ENCODE measurements at places on chromosomes 2 and 18. TPM values are rescaled to one million over a fixed set of nuclear protein-coding genes. Genes with fewer than 3 reads are reported as not detected.

DNA sequence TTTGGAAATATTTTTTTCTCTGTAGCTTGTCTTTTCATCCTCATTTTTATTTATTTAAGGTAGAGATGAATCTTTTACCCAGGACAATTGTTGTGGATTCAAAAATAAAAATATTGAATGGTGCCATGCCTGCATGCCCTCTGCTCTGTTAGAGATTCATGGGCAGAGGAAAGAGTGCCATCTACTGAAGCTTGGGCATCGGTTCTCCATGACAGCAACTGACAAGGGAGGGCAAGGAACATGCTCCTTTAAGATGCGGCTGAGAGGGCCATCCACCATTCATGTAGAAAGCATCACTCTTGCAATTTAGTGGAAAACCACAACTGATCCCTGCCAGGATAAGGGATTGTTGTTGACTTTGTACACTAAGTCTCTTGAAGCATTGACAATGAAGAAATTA, 79.9 kb downstream of the PARD3B start:
- no peak overlapping the region for H3K4me3 ChIP-seq
- H3K27ac ChIP-seq = no peak overlapping the region
- H3K27me3 ChIP-seq = no peaks in the 10 kb centered on the region
- H3K4me1 ChIP-seq = no peaks in the 10 kb centered on the region
- no peaks in the 10 kb centered on the region for H3K36me3 ChIP-seq

DNA sequence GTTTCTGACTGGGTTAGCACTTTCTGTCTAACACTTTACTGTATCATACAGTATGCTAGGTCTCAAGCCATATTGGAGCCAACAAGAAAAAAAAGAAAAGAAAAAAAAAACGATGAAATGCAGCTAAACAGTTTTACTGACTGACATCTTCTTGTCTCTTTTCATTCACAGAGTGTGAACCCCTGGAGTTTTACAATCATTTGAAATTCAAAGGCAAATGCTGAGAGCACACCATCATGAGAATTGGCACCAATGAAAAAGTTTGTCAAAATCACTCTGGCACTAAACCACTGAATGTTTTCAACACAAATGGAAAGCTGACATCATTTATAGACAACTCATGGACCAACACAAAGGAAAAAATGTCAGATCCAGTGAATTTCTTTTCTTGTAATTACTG, 513.3 kb downstream of the LRRTM4 start:
- peak overlapping the region; percentile 33 for H3K27ac ChIP-seq
- no peak for DNase-seq
- H3K4me3 ChIP-seq = no peak overlapping the region
- no peaks in the 10 kb centered on the region for H3K27me3 ChIP-seq
- H3K4me1 ChIP-seq = no peaks in the 10 kb centered on the region

- no peaks in the 10 kb centered on the region for H3K27me3 ChIP-seq
- DNase-seq = no peak
- no peaks in the 10 kb centered on the region for H3K36me3 ChIP-seq
- H3K4me1 ChIP-seq = peaks cover 8% of the 10 kb centered on the region
Observed at GRCh38 chr2:160657196-160657595, 163.6 kb upstream of the RBMS1 start.

- no peaks in the 10 kb centered on the region for H3K36me3 ChIP-seq
- H3K27me3 ChIP-seq = no peaks in the 10 kb centered on the region
- peak; percentile 76 for DNase-seq
- H3K4me3 ChIP-seq = peak overlapping the region; percentile 16
- no peak overlapping the region for H3K27ac ChIP-seq
- peaks cover 13% of the 10 kb centered on the region for H3K4me1 ChIP-seq
Observed at GRCh38 chr18:24930971-24931370, 421.0 kb downstream of the ZNF521 start.

DNA sequence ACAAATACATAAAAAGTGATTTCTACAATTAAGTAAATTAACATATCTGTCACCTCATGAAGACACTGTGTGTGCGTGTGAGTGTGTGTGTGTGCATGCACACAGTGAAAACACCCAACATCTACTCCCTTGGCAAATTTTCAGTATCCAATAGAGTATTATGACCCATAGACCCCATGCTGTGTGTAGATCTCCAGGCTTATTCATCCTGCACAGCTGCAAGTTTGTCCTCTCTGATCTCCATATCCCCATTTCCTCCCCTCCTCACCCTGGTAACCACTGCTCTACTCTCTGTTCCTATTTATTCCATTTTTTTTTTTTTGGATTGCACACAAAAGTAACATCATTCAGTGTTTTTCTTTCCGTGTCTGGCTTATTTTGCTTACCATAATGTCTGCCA, 391.0 kb downstream of the SOX11 start:
- no peaks in the 10 kb centered on the region for H3K36me3 ChIP-seq
- H3K4me1 ChIP-seq = no peaks in the 10 kb centered on the region
- DNase-seq = no peak
- H3K27ac ChIP-seq = no peak overlapping the region

DNA sequence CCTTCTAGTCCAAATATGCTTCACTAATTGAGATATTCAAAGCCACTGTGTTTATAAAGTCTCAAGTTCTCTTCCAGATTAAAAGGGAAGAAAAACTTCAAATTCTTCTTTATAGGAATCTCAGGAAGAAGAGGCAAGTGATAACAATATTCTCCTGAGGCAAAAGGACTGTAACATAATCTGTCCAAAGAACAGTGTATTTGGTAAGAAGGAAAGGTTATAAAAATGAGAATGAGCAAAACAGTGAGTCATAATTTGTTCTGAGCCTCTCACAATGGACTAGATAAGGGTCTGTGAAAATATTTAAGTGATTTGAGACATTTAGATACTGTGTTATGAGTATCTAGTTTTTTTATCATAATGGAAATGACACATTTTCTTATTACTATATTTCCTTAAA, 44.3 kb downstream of the SNRPD1 start:
- no peak for DNase-seq
- peaks cover 22% of the 10 kb centered on the region for H3K36me3 ChIP-seq
- no peak overlapping the region for H3K4me3 ChIP-seq
- H3K4me1 ChIP-seq = no peaks in the 10 kb centered on the region

DNA sequence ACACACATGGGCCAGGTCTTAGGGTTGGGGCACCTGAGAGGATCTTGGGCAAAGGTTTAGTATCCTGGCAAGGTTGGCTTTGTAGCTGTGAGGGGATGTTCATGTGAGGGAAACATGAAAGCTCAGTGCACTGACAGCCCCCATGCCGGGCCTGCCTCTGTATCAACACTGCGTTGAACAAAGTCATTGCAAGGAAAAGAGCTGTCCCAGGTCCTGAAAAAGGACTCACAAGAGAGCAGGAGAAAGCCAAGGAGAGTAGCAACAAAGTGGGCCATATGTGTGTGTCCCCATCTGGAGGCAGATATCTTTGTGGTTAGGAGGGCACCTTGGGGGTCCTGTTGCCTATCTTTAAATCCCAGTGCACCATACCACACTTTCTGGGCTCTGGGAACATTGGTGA, 237.8 kb upstream of the THSD7B start:
- H3K4me1 ChIP-seq = no peaks in the 10 kb centered on the region
- H3K27ac ChIP-seq = no peak overlapping the region
- DNase-seq = peak; percentile 83
- H3K27me3 ChIP-seq = peaks cover 84% of the 10 kb centered on the region

DNA sequence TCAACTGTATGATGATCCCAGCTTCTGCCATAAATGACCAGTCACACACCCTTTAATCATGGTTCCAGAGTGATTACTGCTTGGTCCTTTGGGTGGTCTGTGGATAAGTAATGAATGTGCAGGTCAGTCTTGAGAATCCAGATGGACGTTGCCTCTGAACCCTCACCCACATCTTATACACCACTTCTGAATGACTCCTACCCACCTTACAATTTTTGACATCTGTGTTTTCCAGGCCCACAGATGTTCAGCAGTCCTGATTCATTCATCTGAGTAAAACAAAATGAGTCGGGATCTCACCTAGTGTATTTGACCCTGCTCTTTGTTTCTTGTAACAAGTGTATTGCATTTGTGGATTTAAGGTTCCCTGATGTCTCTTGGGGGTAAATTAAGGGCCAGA, 194.1 kb upstream of the CCDC68 start:
- H3K36me3 ChIP-seq = no peaks in the 10 kb centered on the region
- no peak for DNase-seq
- H3K27me3 ChIP-seq = no peaks in the 10 kb centered on the region
- H3K27ac ChIP-seq = no peak overlapping the region
- H3K4me3 ChIP-seq = no peak overlapping the region

GRCh38 chr18:28123401-28124030, 53.4 kb downstream of the CDH2 start:
- H3K36me3 ChIP-seq = peaks cover 94% of the 10 kb centered on the region
- no peak for DNase-seq
- peaks cover 36% of the 10 kb centered on the region for H3K4me1 ChIP-seq
- no peaks in the 10 kb centered on the region for H3K27me3 ChIP-seq

DNA sequence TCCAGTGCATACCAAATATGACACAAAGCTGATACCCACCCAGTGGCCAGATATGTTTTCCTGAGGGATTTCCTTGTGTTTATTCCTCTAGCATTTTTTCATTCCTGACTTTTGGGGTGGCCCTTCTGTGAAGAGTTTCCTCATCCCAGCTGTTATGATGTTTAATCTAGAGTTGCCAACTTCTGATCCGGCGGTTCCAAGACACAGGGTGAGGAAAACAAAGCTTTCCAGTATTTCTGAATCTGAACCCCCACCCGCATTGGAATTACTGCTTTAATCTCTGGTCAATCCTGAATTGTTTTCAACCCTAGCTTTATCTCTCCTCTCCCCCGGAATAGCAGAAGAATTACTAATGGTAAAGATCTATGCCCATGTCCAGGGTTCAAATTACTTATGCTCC, 39.2 kb upstream of the PNPT1 start:
- no peak overlapping the region for H3K27ac ChIP-seq
- no peaks in the 10 kb centered on the region for H3K4me1 ChIP-seq
- H3K4me3 ChIP-seq = no peak overlapping the region
- DNase-seq = no peak
- no peaks in the 10 kb centered on the region for H3K36me3 ChIP-seq

DNA sequence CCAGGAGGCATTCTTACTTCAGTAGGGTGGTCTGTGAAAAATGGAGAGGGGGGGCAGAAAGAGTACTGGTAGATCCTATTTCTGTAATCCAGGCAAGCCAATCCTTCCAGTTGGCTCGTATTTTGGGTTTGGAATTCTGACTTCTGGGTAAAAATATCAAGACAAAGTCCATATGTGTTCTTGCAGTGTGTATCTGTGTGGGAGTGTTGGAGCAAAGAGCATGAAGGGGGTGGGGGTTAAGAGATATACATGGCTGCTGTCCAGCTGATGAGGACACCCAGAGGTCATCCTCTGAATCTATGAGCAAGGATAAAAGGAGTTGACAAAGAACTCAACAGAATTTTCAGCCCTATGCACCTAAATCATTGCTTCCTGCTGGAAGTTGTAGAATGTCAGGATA, 375.8 kb upstream of the PIK3C3 start:
- no peak overlapping the region for H3K27ac ChIP-seq
- H3K36me3 ChIP-seq = no peaks in the 10 kb centered on the region
- H3K27me3 ChIP-seq = no peaks in the 10 kb centered on the region
- no peaks in the 10 kb centered on the region for H3K4me1 ChIP-seq
- no peak for DNase-seq

DNA sequence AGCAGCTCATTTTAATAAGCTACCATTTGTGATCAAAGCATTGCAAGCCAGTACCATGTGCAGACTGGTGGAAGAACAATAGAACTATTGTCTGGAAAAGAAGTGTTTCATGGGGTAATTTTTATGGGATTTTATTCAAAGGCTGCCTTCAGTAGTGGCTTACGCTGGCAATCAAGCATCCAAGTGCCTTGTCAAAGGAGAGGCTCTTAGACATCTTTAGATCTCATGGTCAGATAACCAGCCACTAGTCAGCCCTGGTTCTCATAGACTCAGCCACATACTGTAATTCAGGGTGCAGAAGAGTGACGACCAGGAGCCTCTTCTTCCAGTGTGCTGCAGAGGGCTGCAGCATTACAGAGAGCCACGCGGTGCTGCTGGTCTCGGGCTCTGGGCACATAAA, 98.5 kb upstream of the NOSTRIN start:
- peak; percentile 31 for DNase-seq
- H3K27ac ChIP-seq = peak overlapping the region; percentile 26
- H3K36me3 ChIP-seq = no peaks in the 10 kb centered on the region
- H3K4me1 ChIP-seq = no peaks in the 10 kb centered on the region
- H3K27me3 ChIP-seq = no peaks in the 10 kb centered on the region

DNA sequence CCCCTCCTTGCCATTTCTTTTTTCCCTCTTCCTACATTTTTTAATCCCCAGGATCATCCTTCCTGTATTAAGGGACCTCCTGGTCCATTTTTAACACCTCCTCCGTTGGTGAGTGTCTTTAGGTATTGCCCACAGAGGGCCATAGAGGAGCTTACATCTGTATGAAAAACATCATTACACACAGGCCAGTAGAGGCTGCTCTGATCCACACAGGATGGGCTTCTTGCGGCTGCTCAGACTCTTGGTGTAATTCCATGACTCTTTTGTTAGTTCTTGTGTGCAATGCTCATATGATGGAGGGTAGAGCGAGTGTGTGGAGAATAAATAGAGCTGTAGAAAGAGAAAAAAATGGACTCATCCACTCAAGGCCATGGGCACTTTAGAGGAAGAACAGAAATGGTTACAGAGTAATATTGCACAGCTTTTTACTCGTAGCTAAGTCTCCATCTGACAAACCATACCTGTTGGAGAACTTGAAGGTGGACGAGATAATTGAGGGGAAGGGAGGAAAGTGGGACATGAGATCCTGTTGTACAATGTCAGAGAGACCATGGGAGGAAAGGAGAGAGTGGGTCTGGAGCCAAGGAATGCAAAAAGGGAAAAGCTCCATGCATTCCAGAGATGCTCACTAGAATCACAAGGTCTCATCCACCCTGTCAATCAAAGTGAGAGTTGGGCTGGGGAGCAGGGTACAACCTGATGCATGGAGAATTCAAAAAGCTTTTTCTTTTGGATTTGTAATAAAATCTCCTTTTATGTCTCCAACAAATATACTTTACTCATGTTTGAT, 129.7 kb upstream of the TNP1 start:
- H3K36me3 ChIP-seq = no peaks in the 10 kb centered on the region
- no peaks in the 10 kb centered on the region for H3K27me3 ChIP-seq
- peaks cover 6% of the 10 kb centered on the region for H3K4me1 ChIP-seq

The LRATD1 gene
- total RNA-seq = 1.1 TPM

The SPP2 gene
- not detected for total RNA-seq

The DTYMK gene
- total RNA-seq = 60.9 TPM

The REG3G gene
- total RNA-seq = not detected

The RAMP1 gene
- total RNA-seq = not detected

The ARHGEF33 gene
- total RNA-seq = 1.9 TPM

The SLC9A2 gene
- total RNA-seq = 0.14 TPM

The RAB11FIP5 gene
- total RNA-seq = 12.1 TPM

Measured in endodermal cell (in vitro differentiated cells).